ENCODE measurements at places on chromosomes 6 and 20.

DNA sequence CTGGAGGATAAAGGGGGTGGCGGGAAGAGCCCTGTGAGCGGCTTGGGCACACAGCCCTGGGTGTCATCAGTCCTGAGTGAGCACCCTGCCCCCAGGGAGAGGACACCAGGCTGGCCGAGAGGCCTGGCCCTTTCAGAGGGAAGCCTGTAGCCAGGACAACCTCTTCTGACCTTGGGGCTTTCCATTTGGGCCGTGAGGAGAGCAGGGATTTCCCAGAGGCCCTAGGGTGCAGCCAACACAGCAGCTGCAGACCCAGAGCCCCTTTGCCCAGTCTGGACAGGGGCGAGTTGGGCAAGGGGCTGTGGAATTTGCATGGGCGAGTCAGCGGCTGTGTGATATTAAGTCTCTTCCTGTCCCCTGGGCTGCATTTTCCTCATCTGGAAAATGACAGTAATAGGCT is 6.3 kb downstream of the MAP1LC3A start:
- no peak for DNase-seq

DNA sequence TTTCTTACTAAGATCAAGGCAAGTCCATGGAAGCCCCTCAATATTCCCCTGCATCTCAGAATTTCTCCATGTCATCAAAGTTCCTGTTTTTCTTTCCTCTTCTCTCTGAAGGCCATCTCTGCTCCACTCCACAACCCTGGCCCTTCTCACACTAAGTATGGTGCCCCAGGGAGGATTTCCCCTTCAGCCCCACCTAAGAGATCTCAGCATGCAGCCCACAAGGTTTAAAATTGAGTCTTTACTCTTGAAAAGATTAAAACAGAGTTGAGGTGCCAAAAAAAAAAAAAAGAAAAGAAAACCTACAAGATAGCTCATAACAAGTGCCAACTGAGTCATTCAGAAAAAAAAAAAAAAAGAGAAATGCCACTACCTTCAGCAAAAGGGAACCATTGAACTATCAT is 36.5 kb upstream of the TNFAIP3 start:
- no peak for DNase-seq

DNA sequence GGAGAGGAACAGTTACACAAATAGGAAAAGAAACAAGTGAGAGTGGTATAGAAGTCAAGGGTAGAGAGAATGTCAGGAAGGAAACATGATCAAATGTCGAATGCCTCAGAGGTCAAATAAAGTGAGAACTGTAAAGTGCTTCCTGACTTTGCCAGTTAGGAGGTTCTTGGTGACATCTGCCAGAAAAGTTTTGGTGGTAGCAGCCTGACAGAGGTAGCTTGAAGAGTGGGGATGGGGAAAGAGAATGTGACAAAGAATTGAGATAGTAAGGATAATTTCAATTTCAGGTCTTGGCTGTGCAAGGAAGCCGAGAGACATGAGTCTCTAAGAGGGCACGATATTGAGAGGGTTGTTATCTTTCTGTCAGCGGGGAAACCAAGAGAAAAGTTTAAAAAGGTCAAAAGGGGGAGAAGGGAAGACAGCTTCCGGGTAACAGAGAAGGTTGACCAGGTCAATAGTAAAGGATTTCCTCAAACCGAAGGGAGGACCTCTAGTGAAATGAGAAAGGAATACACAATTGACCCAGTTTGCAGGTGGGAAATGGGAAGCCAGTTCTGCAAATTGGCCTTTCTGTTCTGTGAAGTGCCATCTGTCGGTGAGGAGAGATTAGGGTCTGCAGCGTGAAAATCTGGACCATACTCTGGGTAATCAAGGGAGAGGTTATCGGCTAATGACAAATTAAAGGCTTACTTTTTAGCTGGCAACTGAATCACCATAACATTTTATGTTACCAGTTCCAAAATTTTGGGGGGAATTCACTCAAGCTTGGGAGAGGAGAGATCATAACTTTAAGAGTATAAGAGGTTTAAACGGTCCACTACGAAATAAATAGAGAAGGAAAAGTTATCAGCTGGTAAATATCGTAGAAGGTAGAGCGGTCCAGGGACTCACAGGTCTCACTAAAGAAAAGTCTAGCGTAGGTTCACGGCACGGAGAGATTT is 973 bp upstream of the BRD2 start:
- no peak for DNase-seq

DNA sequence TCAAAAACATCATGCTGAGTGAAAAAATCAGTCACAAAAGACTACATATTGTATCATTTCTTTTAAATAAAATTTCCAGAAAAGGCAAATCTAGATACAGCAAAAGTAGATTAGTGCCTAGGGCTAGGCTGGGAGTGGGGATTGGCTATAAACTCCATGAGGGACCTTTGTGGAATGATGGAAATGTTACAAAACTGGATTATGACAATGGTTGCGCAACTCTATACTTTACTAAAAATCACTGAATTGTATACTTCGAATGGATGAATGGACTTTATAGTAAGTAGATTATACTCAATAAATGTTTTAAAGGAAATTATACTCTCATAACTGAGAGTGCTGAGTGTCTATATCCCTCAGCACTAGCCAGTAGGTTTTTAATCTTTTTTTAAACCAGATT is 4.3 kb downstream of the HMGN3 start:
- no peak for DNase-seq

- no peak for DNase-seq
These were observed 14.8 kb downstream of the CYP24A1 start for GRCh38 chr20:54158856-54159418.

DNA sequence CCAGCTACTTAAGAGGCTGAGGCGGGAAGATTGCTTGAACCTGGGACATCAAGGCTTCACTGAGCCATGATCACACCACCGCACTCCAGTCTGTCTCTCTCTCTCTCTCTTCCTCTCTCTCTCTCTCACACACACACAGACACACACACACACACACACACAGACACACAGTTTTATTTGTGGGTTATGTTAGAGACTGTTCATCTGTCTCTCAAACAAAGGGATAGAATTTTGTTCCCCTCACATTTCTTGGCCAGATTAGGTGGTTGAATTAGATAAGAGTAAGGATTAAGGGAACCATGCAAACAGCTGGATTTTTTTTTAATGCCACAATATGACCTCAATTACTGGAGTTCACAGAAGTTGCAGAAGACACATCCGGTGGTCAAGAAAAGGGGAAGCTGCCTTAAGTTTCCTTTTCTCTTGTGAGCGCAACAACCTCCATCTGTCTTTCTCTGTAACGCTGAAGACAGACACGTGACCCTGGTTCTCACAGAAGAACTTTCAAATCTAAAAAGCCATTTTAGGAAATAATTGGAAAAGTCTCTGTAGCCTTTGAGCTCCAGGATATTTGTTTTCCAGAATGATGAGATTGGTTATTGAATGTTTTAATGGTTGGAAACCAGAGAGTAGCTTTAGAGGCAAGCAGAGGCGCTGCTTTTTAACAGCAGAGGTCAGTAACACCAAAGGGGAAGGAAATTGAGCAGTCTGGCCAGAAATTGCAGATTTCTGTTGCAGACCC is 32.9 kb upstream of the LGSN start:
- DNase-seq = no peak

- DNase-seq = no peak
These were observed 237.7 kb downstream of the FOXA2 start for GRCh38 chr20:22346716-22347115.

GRCh38 chr20:32112841-32113240 is 3.3 kb downstream of the TM9SF4 start:
- DNase-seq = no peak

DNA sequence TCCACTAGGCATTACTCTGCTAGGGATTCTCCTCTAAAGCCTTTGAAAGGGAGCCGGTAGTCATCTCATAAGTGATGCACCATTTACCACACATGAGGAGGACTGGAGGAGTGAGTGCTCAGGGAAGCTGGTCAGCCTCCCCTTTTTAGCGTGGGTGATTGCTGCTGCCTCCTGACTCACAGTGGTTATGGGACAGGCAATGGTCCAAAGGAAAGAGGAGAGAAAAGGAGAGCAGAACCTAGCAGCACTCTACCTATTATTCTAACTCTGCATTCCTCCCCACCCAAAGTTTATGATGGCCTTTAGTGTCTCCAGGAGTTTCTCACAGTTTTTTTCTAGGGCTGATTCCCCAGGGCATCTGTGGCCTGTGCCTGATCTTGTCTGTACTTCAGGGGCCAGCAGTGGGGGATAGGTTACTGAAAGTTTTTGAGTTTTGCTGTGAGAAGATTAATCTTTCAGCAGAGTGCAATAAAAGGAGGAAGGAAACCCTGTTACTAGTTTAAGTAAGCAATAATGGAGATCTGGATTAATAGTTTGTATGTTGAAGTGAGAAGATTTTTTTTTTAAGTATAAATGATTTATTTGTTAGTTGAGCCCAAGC is 36.4 kb upstream of the GCLC start:
- no peak for DNase-seq

GRCh38 chr6:110990840-110991576 is 9.2 kb downstream of the RPF2 start:
- no peak for DNase-seq

- no peak for DNase-seq
These were observed 4.1 kb downstream of the BPI start for GRCh38 chr20:38308047-38308438.

DNA sequence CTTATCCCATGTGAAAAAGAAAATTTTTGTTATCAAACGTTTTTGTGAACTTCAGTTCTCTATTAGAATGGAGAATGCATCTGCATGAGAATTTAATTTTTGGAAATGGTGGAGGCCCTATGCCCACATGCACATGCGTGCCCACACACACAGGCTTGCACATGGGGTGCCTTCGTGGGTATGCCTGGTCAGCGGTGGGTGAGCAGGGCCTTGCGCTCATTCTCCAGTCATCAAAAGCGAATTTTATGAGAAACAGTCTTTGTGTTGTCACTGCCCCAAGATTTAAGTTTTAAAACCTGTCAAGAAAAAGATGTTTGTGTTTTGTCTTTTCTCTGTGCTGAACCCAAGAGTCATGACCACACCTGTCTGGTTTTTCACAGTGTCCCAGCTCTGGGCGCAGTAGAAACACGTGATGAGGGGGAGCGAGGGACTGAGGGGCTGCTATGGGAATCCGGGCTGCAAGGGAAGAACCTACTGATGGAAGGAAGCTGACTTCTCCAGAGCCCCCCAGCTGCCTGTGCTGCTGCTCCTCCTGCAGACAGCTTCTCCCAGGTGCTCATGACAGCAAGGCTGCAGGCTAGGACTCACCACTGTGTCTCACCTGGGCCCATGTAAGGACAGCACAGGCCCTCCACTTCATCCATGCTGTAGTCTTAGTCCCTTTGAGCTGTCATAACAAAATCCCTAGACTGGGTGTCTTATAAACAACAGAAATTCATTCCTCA is 153.6 kb downstream of the SYCP2 start:
- no peak for DNase-seq

DNA sequence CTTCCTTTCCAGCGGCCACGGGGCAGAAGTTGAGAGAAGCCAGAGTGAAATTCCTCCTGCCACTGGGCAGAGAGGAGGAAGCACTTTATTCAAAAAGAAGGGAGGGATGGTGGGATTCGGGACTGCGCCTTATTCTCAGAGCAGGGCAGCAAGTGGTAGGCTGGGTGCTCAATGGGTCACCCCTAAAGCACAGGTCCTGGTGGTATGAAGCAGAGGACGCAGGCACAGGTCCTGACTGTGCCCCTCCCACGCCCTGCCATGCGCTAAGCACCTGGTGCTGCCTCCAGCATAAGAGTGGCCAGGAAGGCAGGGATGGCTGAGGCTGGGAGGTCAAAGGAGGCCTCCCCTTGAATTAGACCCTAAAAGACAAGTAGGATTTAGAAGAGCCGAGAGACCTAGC is 4.9 kb upstream of the GRM4 start:
- no peak for DNase-seq

DNA sequence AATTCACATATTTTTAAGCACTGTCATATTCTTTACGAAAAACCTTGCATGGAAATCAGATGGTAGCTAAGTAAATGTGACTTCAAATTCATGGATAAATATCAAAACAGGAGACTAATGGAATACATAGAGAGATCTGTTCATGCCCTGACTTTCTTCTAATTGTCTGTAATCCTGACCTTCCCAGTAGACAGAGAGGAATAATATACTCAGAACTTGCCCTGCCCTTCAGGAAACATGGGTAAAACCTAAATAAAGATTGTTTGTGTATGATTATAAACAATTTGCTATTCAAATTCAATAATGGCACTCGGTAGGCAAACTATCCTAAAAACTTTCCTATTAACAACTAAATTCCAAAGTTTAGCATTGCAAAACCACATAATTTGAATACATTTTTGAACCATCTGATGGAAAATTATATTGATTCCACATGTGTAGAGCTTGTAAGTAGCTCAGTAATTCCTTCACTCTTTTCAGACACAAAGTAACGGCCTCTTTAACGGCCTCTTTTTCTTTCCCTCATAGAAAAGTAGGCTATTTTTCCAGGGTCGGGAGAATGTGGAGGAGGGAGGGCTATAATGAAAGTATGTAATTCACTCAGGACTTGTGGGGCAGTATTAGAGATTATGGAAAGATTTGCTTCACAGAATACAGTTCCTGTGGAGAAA is 227.6 kb downstream of the ALDH8A1 start:
- no peak for DNase-seq

- DNase-seq = no peak
These were observed 1358.6 kb upstream of the GJE1 start for GRCh38 chr6:140774080-140774505.

- no peak for DNase-seq
These were observed 27.8 kb upstream of the SRC start for GRCh38 chr20:37317994-37318640.

DNA sequence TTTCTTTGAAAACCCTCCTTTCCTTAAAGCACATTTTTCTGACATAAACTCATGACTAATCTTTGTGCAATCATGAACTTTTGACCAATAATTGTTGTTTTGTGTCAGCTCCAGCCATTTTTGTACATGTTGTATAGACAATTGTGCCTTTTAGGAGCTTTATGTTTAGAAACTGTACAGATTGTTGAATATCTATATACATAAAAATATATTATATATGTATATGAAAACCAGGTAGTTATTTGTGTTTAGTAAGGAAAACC is 125.7 kb upstream of the EDN1 start:
- no peak for DNase-seq

DNA sequence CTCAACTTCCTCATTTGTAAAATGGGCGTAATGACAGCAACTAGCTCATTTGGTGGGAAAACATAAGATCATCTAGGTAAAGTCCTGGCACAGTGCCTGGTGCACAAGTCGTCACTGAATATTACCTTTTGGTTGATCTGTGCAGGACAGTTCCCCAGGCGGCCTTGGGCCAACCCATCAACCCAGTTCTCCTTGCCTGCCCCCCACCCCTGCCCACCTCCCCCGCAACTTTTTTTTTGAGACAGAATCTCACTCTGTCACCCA is 99.2 kb downstream of the JPH2 start:
- no peak for DNase-seq

DNA sequence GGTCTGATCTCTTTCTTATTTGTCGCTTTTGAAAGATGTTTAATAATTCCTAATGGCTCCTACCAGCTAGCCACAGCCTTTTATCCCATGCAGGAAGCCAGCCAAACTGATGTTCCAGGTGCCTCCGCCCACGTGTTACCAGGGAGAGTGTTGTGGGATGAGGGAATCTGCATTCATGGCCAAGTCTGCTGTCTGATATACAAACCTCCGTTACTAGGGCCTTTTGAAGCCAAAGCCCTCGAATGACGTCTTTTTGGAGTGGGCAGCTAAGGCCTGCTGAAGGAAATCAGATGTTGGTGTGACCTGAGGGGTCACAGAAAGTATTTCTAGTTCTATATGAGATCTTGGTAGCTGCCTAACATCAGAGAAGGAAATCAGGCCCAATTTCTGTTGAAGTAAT is 21.3 kb downstream of the STK35 start:
- no peak for DNase-seq

- no peak for DNase-seq
These were observed 305.9 kb downstream of the CLIC5 start for GRCh38 chr6:45709781-45710220.

- DNase-seq = no peak
These were observed 429.1 kb downstream of the HTR1B start for GRCh38 chr6:77034161-77034560.

Measured in CD8-positive, alpha-beta memory T cell (primary cell).